ENCODE measurements at places on chromosomes 7 and 10.

- DNase-seq = no peak
Observed at GRCh38 chr7:134589491-134589941, 40.6 kb downstream of the AKR1B15 start.

DNA sequence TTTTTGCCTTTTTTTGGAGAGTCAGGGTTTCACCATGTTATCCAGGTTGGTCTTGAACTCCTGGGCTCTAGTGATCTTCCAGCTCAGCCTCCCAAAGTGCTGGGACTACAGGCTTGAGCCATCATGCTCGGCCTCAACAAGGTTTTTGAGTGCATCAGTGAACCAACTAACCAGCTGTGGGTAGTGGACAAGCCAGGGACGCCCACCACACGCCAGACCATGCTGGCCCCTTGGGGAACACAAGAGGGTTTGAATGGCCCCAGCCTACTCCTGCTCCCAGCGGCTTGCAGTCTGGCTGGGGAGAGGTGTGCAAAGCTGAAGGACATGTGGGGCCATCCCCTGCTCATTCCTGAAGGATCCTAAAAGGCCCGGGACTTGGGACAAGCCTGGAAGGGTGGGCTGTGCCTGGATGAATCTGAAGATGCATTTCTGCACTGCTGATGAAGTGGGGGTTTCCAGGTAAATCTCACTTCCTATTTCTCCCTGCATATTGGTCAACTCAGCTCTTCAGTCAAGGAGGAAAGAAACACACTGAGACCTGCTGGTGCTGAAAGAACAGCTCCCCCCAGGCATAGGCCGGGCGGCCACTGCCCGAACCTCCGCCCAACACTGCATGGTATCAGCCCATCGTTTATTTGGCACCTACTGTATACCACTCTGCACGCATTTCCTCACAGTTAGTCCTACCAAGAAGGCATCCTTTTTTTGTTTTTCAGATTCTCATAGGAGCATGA, 6.9 kb downstream of the MMD2 start:
- DNase-seq = no peak

DNA sequence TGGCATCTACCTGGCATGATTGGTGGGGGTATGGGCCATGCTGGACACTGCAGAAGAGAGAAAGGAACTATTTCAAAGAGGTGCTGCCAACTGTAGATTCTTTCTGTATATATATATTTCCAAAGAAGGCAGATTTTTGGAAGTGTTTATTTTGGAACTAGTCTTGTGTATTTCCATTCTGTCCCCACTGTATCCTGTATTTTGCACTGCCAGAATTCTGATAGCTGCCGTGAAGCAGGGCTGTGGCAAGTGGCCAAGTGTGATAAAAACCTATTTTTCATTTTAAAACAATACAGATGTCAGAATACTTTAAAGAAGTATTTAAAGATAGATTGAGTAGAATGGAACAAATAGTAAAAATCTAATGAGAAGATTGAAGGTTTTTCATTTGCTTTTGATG, 17.1 kb downstream of the MCU start:
- DNase-seq = no peak

- no peak for DNase-seq
Observed at GRCh38 chr10:21662635-21663034, 128.6 kb downstream of the MLLT10 start.

- no peak for DNase-seq
Observed at GRCh38 chr10:46232084-46232483, 54.7 kb upstream of the ANTXRL start.

DNA sequence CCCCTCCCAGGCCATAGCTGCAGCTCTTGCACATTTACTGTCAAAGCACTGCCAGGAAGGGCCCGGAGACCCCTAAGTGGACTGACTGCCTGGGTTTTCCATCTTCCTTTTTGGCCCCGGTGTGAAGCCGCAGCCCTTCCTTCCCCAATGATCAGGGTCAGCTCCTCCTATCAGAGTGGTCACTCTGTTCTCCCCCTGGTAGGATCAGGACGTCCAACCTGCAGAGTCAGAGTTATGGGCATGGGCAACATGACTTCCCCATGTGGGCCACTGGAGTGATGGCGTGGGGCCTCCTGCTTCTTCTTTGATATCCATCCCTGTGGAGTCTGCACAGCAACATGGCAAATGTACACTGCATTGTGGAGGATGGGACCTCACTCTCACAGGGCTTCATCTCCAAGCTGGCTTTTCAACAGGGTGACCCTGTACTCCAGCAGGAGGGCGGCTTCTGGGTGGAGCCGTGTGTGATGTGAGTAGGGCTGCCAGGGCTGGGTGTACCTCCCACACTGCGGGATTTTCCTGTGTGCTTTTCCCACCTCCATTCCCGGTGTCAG, 6.4 kb upstream of the RAMP3 start:
- no peak for DNase-seq

- no peak for DNase-seq
Observed at GRCh38 chr7:158401295-158401694, 186.3 kb downstream of the PTPRN2 start.

DNA sequence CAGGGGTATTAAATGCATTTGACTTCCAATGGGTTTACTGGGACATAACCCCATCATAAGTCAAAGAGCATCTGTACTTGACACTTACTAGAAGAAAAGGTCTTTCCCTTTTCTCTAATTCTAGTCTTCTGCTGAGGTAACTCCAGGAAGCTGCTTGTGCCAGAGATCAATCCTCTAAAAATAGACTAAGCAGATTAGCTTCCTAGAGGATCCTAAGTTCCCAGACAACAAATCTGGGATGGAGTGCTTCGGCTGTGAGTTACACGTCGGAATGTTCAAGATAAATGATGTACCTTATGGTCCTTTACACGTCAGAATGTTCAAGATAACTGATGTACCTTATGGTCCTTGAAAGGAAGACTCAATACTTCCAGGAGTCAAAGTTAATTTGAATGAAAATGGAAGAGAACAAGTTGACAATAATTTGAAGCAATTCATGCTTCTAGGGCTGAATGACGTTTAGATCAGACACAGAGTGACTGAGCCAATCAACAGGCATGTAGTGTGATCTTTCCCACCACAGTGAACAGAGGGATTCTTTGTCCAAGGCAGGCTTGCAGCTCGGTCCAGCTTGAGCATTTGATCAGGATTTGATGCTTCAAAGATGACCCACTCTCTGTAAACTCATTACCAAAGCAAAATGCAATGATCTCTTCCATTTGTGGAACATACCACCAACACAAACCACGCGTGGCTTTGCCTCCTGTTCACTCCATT, 63.8 kb downstream of the SLC37A3 start:
- no peak for DNase-seq

DNA sequence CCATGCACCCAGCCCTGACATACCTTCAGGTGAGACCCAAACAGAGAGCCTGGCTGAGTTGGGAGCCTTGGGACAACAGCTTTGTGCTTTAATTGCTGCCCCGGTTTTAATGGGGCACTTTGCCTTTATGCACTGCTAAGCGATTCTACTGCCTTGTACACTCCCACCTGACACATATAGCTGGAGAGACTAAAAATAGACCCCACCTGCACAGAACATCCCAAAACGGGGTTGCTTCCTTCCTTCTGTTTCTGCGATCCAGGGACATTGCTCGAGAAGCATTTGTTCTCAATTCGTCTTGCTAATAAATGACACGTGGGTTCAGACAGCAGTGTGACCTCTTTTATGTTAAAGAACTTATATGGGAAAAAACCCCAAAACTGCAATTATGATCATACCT, 258.8 kb upstream of the MYO3A start:
- DNase-seq = no peak

DNA sequence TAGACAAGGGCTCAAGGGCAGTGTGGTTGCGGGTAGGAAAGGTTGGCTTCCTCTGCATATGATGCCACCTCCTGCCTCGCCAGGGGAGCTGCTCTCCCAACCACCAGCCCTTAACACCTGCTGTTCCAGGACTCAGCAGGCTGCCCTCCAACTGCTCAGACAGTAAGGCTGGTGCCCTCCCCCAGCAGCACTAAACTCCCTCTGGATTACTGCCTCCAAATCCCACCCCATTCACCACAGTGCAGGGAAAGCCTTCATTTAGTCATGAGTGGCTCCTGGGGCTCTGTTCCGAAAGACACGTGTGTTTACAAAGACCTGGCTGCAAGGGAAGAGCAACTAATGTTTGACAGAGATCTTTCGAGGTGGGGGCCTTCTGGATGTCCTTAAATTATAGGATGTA, 437.2 kb upstream of the MKI67 start:
- DNase-seq = no peak

- DNase-seq = no peak
Observed at GRCh38 chr7:127396184-127396583, 3.7 kb upstream of the ZNF800 start.

- DNase-seq = no peak
Observed at GRCh38 chr7:137003086-137003485, 134.6 kb downstream of the CHRM2 start.

GRCh38 chr10:3719024-3719843, 65.8 kb downstream of the KLF6 start:
- DNase-seq = no peak

DNA sequence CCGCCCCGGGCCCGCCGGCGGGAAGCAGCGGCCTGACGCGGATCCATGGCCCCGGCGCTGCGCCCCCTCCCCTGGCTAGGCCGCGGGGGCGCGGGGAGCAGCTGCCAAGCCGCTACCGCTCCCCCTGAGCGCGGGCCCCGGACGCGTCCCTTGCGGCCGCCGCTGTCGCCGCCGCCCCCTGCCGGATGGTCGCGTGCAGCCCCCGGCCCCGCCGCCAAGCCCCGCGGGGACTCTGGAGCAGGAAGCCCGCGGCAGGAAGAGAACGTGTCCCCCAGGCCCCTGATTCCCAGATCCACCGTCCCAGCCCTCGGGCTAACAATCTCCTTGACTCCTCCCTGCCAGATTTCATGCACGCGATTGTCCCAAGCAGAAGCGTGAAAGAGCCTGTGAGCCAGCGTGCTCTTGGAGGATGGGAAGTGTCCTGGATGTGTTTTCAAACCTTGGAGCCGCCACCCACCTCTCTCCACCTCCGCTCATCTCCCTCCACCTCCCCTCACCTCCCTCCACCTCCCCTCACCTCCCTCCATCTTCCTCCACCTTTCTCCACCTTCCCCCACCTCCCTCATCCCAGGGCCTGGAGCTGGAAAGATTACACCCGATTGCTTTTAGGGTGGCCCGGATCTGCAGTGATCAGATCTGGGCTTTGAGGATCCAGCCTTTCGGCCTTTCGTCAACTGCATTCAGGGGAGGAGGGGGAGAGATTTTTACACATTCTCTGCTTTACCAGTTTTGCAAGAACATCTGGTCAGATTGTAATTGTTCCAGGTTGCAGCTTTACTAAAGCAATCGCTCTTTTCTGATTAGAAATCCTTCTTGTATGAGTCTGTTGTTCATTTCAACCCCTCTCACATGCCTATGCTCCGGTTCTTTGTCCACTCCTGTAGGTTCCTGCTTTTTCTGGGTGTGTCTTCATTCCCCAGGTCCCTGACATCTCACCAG, 570 bp upstream of the PRTFDC1 start:
- peak; percentile 45 for DNase-seq

DNA sequence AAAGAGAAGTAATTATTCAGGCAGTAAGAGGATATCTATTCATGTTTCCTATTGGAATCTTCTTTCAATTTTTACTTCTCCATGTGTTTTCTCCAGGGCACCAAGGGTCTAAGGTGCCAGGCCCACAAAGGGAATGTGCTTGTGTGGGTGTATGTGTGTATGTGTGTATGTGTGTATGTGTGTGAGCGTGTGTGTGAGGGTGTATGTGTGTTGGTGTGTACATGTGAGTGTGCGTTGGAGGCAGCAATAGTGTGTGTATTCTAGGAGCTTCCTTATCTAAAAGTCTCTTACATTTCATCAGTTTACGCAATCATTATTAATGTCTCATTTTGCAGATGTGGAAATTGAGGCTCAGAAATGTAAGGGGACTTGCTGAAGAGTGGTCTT, 28.3 kb downstream of the RAMP3 start:
- DNase-seq = no peak

- DNase-seq = no peak
Observed at GRCh38 chr10:122181041-122181732, 89.9 kb upstream of the BTBD16 start.

DNA sequence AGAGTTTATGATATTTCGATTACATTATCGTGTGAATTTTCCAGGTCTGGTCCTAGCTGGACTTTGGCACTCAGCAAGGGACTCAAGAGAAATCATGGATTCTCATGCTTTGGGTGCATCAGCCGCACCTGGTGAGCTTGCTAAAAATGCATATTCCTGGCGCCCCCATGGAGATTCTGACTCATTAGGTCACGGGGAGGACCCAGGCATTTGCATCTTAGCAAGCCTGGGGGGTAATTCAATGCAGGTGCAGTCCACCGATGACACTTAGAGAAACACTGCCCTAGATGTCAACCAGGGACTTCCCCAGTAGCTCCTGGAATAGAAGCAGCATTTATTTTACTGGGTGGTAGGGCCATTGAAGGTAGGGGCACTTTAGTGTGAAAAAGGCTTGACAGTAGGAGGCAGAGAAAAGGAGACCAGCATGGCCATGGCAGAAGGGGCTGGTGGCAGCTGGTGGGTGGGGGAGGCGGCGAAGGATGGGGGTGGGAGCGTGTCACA, 29.9 kb upstream of the PDCD4 start:
- DNase-seq = no peak

GRCh38 chr10:128929767-128930166, 537.3 kb upstream of the MGMT start:
- no peak for DNase-seq

DNA sequence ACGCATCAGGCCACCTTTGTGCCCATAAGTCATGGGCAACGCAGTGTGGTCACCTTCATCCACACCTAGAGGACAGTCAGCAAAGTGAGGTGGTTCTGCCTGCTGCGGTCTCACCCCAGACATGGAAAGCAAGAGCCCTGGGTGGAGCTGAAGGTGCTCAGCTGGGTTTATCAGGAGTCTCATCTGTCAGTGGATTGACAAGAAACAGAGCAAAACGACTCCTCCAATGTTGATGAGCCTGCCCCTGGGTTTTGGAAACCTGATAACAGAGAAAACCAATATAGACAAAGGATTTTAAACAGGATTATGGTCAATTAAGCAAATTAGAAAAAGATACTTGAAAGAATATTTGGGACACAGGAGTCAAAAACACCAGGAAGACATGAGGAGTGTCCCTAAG, 229.3 kb upstream of the PRSS58 start:
- DNase-seq = no peak

DNA sequence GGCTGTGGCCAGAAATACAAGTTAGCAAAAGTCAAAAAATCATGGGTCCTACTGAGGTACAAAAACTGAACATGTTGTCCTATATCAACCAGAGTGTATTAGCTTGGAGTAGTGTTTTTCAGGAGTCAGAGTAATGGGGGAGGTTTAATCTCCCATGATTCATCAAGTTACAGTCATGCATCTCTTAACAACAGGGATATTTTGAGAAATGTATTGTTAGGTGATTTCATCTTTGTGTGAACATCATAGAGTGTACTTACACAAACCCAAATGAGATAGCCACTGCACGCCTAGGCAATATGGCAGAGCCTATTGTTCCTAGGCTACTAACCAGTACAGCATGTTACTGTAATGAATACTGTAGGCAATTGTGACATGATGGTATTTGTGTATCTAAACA, 14.9 kb upstream of the TES start:
- DNase-seq = no peak
